ENCODE measurements at places on chromosomes 16 and 17. TPM values are rescaled to one million over a fixed set of nuclear protein-coding genes. Genes with fewer than 3 reads are reported as not detected.

GRCh38 chr17:49635121-49635520 lies 42.8 kb downstream of the SPOP start:
- no peaks in the 10 kb centered on the region for H3K27me3 ChIP-seq
- H3K27ac ChIP-seq = no peak overlapping the region
- DNase-seq = no peak
- H3K4me3 ChIP-seq = no peak overlapping the region
- H3K4me1 ChIP-seq = peaks cover 54% of the 10 kb centered on the region

CDRT15L2 gene
- not detected for total RNA-seq

DNA sequence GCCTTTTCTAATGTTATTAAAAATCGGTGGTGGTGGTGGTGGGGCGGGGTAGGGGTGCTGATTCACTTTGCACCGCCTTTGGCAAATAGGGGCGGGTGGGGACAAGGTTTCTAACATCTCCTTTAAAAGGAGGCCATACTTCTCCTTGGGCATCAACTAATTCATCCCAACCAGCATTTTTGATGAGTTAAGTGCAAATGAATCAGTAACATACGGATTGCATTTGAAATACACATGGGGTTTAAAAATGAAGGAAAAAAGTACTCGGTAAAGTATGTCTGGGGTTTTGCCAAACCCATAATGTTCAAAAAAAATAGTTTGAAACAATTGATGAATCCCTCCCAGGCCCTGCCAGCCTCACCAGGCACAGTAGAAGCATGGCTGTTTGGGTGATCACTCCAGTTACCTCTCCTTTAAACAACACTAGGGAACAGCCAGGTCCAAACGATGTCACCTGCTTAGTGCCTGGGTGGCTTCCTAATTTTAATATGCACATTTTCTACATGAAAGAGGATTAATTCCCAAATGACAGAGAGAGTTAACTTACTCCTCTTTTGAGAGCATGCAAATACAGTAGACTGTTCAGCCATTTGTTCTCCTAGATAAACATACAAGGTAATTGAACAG lies 107.2 kb downstream of the ANKFN1 start:
- H3K4me3 ChIP-seq = no peak overlapping the region
- DNase-seq = no peak
- no peak overlapping the region for H3K27ac ChIP-seq
- no peaks in the 10 kb centered on the region for H3K4me1 ChIP-seq
- peaks cover 5% of the 10 kb centered on the region for H3K27me3 ChIP-seq
- H3K36me3 ChIP-seq = no peaks in the 10 kb centered on the region

GRCh38 chr17:9628509-9628908 lies 16.8 kb upstream of the USP43 start:
- H3K36me3 ChIP-seq = no peaks in the 10 kb centered on the region
- DNase-seq = no peak
- no peak overlapping the region for H3K27ac ChIP-seq
- no peaks in the 10 kb centered on the region for H3K4me1 ChIP-seq
- H3K27me3 ChIP-seq = peaks cover 12% of the 10 kb centered on the region

DNA sequence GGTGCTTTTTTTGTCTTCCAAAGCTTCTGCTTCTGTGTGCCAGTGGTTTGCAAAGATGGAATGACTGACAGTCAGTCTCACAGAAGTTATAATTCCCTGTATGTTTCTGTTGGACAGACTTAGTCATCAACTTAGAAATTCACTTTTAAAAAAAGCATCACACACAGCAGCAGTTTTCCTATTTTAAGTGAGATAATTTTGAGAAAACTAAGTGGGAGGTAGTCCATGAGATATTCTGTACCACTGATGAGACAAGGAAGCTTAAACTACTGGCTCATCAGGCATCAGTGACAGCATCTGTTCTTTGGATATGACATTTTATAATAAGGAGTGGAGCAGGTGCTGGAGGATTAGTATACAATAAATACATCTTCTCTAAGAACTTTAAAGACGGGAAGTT lies 20.0 kb downstream of the CNP start:
- H3K36me3 ChIP-seq = peaks cover 67% of the 10 kb centered on the region
- no peak overlapping the region for H3K4me3 ChIP-seq
- H3K27ac ChIP-seq = peak overlapping the region; percentile 89
- H3K27me3 ChIP-seq = no peaks in the 10 kb centered on the region

DNA sequence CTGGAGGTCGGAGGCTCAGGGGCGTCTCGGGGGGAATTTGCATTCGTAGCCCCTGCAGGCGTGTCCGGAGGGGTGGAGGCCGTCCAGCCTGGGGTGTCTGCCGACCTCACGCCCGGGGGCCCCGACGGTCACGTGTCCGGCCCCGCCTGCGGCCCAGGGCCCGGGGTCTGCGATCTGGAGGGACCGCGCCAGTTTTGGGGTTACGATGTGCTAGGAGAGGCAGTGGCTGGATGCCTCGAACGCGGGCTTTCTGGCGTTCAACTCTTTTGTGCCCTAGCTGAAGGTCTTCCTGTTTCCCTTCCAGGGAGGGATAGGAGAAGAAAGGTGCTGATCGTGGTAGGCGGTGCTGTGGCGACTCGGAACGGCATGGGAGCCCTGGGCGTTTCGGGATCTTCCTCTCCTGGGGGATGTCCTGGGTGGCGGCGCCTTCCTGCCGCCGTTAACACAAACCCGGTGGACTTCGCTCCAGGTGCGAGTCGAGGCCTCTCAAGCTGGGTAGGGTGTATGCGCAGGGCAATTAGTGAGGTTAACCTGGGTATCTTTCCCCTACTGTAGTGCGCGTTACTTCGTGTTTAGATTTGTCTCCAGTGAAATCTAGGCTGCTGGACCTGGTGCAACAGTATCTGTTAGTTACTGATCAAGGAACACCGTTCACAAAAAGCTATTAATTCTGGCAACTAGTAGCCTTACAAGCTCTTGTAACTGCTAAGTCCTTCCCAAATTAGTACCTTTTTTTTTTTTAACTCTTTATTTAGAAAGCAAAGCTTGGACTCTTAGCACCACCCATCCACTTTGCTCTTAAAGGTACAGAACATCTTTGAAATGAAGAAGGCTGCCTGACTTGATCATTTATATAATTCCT lies 1.3 kb downstream of the AKAP1 start:
- H3K27ac ChIP-seq = peak overlapping the region; percentile 64
- H3K4me1 ChIP-seq = peaks cover 34% of the 10 kb centered on the region
- peak overlapping the region; percentile 81 for H3K4me3 ChIP-seq
- H3K36me3 ChIP-seq = peaks cover 9% of the 10 kb centered on the region

ENPP7 gene
- not detected for total RNA-seq

DNA sequence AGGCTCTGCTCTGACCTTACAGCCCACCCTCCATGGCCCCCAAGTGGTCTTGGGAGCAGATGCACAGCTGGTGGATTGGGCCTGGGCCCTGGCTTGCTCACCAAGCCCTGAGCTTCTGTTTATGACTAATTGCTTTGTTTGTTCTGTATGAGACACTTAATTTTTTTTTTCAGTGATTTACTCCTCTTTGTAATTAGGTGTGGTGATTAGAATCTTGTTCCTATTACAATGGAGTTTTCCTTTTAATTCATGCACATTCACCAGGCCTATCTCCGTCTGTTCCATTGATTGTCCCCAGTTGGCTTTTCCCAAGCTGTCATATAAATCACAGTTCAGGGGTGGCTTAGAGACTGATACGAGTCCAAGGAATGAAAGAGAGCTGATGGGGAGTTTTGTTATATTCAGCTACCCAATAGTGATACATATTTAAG lies 242.3 kb downstream of the CCDC182 start:
- DNase-seq = no peak
- H3K4me3 ChIP-seq = no peak overlapping the region
- H3K27me3 ChIP-seq = no peaks in the 10 kb centered on the region
- H3K27ac ChIP-seq = no peak overlapping the region
- peaks cover 19% of the 10 kb centered on the region for H3K4me1 ChIP-seq

- peak; percentile 82 for DNase-seq
- no peaks in the 10 kb centered on the region for H3K36me3 ChIP-seq
- peaks cover 41% of the 10 kb centered on the region for H3K4me1 ChIP-seq
- no peaks in the 10 kb centered on the region for H3K27me3 ChIP-seq
- H3K4me3 ChIP-seq = no peak overlapping the region
These were observed 3.2 kb downstream of the ZSCAN10 start for GRCh38 chr16:3095869-3096268.

- peaks cover 78% of the 10 kb centered on the region for H3K4me1 ChIP-seq
- H3K27ac ChIP-seq = peak overlapping the region; percentile 56
- H3K36me3 ChIP-seq = peaks cover 4% of the 10 kb centered on the region
These were observed 6.6 kb downstream of the ST3GAL2 start for GRCh38 chr16:70432356-70432722.

NDRG4 gene
- 7.2 TPM for total RNA-seq

GRCh38 chr17:47204722-47205418 lies 4.3 kb upstream of the MYL4 start:
- H3K27me3 ChIP-seq = no peaks in the 10 kb centered on the region
- peak overlapping the region; percentile 90 for H3K27ac ChIP-seq
- peak; percentile 51 for DNase-seq
- no peaks in the 10 kb centered on the region for H3K36me3 ChIP-seq

DNA sequence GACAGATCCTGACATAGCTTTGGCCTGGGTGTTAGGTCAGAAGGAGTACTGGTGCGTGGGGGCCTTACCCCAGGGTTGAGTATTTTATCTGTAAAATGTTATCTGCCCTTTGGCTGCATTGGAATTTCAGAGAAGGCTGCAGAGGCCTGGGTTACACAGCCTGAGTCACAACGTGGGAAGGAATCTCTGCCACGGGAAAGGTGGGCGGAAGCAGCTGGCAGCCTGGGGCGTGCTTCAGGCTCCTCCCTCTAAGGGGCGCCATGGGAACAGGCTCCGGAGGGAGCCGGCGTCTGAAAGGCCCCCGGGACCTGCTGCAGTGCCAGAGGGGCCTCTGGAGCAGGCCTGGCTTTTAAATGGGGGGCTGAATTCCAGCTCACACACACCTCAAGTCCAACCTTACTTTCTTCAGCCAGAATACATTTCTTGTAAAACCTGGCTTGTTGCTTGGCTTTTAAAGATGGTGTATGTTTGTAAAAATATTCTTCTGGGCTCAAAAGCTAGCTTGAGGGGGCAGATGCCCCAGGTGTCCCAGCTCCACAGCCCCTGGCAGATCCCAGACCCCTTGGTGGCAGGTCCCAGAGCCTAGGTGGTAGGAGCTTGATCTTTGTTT lies 142.2 kb downstream of the RAB11FIP4 start:
- H3K4me3 ChIP-seq = no peak overlapping the region
- H3K4me1 ChIP-seq = peaks cover 18% of the 10 kb centered on the region
- no peaks in the 10 kb centered on the region for H3K27me3 ChIP-seq
- no peak overlapping the region for H3K27ac ChIP-seq
- peak; percentile 66 for DNase-seq

TEPSIN gene
- total RNA-seq = 17.8 TPM

DNA sequence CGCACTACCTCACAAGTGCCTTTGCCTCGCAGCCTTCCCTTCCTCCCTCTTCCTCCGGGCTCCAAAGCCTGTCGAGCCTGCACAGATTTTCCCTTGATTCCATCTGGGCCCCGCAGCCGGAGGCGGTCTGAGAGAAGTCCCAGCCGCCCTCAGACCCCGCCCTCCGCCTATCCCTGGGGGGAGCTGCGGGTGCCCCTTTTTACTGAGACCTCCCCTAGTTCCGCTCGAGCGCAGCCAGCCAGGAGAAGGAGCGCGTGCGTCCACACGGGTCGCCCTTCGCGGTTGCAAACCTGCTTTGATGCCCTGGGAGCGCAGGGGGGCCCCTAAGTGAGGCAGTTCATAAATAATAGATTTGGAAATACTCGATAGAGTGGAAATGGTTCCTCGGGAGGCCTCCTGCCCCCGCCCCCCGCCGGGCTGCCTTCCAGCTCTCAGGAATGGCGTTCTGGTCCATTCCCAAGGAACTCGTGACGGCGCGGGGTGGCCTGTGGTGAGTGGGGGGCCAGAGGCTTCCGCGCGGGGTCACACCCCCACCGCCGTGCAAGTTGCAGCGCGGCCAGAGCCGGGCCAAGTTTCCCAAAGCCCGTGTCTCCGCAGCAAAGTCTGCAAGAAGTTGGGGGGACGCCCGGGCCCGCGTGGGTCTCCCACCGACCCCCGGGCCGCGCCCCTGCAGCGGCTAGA lies 610 bp downstream of the C16orf74 start:
- H3K4me1 ChIP-seq = peaks cover 8% of the 10 kb centered on the region
- H3K27ac ChIP-seq = no peak overlapping the region
- H3K36me3 ChIP-seq = no peaks in the 10 kb centered on the region
- peaks cover 19% of the 10 kb centered on the region for H3K27me3 ChIP-seq
- peak; percentile 39 for DNase-seq

KIF19 gene
- total RNA-seq = not detected

DNA sequence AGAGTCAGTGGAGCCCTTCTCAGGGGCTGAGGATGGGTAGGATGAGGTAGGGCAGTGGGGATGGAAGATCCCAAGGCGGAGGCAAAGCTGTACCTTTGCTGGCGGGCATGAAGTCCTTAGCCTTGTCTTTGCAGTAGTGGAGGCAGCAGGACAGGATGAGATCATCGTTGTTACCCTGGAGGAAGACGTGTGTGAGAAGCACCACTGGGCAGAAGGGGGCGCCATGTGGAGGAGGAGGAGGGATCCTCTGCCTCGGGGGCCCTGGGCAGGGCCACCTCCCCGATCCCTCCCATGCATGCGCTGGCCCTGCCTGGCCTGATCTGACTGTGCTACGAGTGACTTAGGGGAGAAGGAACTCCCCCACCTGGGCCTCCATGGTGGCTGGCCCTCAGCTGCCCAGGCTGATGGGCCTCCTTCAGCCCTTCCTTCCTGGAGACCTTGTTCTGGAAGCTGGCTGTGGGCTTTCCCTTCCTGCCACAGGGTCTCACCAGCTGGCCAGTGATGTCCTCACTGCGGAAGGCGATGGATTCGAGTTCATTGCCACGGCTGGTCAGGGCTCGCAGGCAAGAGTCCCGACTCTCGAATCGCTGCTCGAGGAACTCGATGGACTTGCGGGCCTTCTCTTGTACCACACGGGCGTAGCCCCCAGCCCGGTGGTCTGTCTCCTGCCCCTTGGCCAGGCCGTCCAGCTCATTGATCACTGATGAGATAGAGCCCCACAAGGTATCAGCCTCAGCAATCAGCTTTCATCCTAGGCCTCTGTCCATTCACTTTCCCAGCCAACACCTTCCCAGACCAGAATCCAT lies 10.3 kb downstream of the HIC1 start:
- no peak overlapping the region for H3K27ac ChIP-seq
- DNase-seq = peak; percentile 89
- H3K4me1 ChIP-seq = peaks cover 20% of the 10 kb centered on the region
- peaks cover 5% of the 10 kb centered on the region for H3K27me3 ChIP-seq
- H3K36me3 ChIP-seq = peaks cover 72% of the 10 kb centered on the region
- no peak overlapping the region for H3K4me3 ChIP-seq

- peaks cover 3% of the 10 kb centered on the region for H3K4me1 ChIP-seq
- DNase-seq = no peak
- H3K4me3 ChIP-seq = no peak overlapping the region
- no peak overlapping the region for H3K27ac ChIP-seq
These were observed 15.0 kb upstream of the SLC38A10 start for GRCh38 chr17:81309859-81310839.
